ENCODE measurements at places on chromosomes 4 and X.

DNA sequence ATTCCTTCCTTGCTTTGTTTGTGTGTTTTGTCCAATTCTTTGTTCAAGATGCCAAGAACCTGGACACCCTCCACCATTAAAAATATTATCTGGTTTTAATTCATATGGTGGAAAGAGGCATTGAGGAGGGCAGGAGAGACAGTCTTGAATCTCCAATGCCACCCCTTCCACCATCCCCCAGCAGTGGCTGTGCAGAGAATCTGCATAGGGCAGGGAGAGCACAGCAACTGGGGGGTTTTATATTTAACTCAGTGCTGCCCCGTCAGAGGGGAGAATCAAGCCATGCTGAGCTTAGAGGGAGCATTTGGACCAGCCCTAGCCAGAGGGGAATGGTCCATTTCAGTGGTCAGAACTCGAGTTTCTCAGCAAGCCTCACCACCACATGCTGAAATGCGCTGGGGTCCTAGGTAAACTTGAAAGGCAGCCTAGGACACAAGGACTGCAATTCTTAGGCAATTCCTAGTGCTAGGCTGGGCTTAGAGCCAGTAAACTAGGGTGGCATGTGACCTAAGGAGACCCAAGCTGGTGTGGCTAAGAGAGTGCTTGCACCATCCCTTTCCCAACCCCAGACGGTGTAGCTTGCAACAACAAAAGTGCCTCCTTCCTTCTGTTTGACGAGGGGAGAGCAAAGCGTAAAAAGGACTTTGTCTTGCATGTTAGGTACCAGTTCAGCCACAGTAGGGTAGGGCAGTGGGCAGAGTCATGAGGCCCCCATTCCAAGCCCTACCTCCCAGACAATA is 34.2 kb downstream of the CCDC158 start:
- H3K4me1 ChIP-seq: no peaks in the 10 kb centered on the region
- no peak overlapping the region for H3K4me3 ChIP-seq
- H3K27me3 ChIP-seq: no peaks in the 10 kb centered on the region
- DNase-seq: no peak
- H3K27ac ChIP-seq: no peak overlapping the region

- no peak overlapping the region for H3K4me3 ChIP-seq
- H3K36me3 ChIP-seq: no peaks in the 10 kb centered on the region
- DNase-seq: no peak
These were observed 98.3 kb downstream of the FAM47B start for GRCh38 chrX:35040871-35041270.

GRCh38 chrX:102697494-102697893 is 14.8 kb upstream of the GPRASP2 start:
- no peaks in the 10 kb centered on the region for H3K36me3 ChIP-seq
- no peak overlapping the region for H3K27ac ChIP-seq

GRCh38 chr4:40662962-40663604 is 33.4 kb upstream of the RBM47 start:
- no peaks in the 10 kb centered on the region for H3K27me3 ChIP-seq
- peak; percentile 12 for DNase-seq
- H3K4me1 ChIP-seq: no peaks in the 10 kb centered on the region
- H3K4me3 ChIP-seq: no peak overlapping the region
- H3K27ac ChIP-seq: no peak overlapping the region

GRCh38 chr4:181647396-181648147 is 595.6 kb upstream of the TENM3 start:
- H3K4me1 ChIP-seq: no peaks in the 10 kb centered on the region
- no peaks in the 10 kb centered on the region for H3K36me3 ChIP-seq

- H3K27ac ChIP-seq: no peak overlapping the region
- no peaks in the 10 kb centered on the region for H3K36me3 ChIP-seq
- no peak for DNase-seq
- no peaks in the 10 kb centered on the region for H3K27me3 ChIP-seq
These were observed 511.0 kb upstream of the ATOH1 start for GRCh38 chr4:93317561-93317960.

GRCh38 chr4:78356251-78356786 is 195.3 kb upstream of the ANXA3 start:
- H3K36me3 ChIP-seq: no peaks in the 10 kb centered on the region
- H3K27ac ChIP-seq: no peak overlapping the region
- DNase-seq: no peak
- no peaks in the 10 kb centered on the region for H3K4me1 ChIP-seq
- H3K4me3 ChIP-seq: no peak overlapping the region

DNA sequence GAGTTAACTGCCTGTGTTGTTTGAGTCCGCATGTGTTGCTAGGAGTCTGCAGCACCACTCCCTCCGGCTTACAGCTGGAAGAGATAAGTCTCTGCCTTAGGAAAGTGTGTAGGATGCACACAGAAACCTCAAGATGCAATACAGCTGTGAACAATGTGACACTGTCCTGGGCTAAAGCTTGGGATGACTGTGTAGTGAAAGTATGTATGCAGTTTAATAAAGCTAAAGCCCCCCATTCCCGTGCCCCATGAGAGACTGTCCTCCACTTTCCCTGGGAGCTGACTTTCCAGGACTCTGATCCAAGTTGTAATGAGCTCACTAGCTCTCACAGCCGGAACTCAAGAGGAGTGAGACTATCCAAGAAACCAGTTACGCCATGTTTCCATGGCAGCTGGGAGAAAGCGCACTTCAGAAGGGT is 156.6 kb upstream of the FTHL17 start:
- no peak overlapping the region for H3K27ac ChIP-seq
- H3K4me1 ChIP-seq: no peaks in the 10 kb centered on the region
- H3K27me3 ChIP-seq: no peaks in the 10 kb centered on the region
- H3K36me3 ChIP-seq: no peaks in the 10 kb centered on the region
- H3K4me3 ChIP-seq: no peak overlapping the region
- DNase-seq: peak; percentile 36

All from ovary (tissue), 10 donors.